ENCODE measurements at places on chromosomes 11 and 22.
A peak's percentile ranks its signal among the peaks of the same experiment; 100 is the strongest.

GRCh38 chr11:67627441-67627811, 2.3 kb downstream of the NUDT8 start:
- DNase-seq: no peak

- DNase-seq: no peak
Observed at GRCh38 chr22:31898926-31899325, 45.4 kb upstream of the YWHAH start.

DNA sequence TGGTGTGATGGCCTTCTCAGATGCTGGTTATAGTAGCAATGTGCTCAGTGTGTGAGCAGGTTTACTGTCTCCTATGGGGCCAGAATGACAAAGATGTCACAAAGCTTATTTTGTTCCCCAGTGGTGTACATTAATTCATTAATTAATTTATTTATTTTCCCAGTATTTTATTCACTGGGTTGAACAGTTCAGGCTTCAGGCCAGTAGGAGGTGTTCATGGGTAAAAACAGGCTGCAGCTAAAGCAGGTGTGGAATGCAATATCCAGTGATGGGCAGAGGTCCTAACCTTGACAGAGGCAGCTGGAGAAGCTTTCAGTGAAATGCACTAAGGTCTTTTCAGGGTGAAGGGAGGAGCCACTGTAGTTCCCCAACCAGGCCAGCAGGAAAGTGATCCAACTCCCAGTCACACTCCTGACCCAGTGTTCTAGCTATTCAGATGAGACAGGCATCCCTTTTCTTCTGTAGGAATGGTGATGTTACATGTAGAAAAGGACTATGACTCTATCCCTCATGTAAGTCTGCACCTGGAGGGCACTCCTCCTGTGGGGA, 7.8 kb upstream of the FANCF start:
- DNase-seq: no peak

DNA sequence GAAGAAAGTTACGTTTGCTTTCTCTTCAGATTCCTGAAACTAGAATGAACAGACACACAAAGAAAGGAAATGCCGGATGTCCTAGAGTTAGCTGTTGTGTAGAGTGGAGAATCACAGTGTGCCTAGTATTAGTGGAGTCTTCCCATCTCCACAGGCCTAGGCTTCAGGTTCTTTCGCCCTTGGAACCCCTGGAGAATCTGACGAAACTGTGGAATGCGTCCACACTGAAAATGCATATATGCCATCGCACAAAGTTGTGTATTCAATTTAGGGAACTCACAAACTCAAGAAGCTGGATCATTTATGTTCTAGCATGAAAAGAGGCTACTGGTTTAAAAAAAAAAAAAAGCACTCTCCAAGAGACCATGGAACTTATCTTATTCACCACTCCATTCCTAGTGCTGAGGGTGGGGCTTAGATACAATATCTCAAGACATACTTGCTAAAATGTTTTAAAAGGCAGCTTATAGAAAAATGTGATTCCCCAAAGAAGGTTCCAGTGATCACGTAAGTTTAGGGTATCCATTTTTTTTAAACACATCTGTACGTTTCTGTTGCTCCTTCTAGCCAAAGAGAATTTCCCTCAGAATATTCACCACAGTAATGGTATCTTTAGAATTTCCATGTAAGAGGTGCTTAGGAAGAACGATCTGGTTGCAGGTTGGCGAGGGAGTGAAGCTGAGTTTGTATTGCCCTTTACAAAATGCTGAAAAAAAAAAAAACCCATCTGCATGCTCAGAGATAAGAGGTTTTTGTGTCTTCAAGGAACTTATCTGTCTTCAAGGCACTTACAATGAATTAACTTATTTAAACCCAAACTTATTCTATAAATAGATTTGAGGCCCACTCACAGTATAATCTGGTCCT, 20.0 kb downstream of the MAML2 start:
- no peak for DNase-seq

DNA sequence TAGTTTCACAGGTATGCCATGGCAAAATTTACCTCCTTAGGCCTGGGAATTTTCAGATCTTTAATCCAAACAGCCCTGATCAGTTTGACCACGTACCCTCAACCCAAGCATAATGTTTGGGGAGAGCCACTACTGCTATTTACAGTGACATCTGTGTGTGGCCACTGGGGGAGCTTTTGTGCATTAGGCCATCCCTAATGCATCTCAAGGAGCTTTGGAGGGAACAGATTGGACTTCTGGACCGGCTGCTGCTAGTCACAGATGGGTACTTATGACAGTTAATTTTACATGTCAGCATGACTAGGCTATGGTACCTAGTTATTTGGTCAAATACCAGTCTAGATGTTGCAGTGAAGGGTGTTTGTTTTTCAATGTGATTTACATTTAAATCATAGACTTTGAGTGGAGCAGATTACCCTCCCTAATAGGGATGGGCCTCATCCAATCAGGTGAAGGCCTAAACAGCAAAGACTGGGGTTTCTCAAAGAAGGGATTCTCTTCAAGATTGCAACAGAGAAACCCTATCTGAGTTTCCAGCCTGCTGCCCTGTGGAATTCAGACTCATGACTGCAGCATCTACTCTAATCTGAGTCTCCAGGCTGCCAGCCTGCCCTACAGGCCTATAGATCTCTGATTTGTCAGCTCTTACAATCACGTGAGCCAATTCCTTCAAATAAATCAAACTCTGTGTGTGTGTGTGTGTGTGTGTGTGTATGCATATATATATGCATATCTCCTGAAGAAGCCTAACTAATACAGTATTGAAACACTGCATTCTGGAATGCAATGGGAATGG, 38.0 kb upstream of the GALNT18 start:
- DNase-seq: no peak

DNA sequence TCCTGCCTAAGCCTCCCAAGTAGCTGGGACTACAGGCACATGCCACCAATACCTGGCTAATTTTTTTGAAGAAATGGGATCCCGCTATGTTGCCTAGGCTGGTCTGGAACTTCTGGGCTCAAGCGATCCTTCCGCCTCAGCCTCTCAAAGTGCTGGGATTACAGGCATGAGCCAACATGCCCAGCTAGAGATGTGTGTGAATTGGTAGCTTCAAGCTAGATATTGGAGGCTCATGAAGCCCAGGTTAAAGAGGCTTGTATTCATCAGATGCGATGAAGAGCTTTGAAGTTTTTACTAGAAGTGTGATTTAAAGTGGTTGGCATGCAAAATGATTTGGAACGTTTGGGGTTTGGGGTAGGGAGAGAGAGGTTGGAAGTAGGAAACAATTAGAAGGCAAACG, 19.6 kb downstream of the NF2 start:
- no peak for DNase-seq

DNA sequence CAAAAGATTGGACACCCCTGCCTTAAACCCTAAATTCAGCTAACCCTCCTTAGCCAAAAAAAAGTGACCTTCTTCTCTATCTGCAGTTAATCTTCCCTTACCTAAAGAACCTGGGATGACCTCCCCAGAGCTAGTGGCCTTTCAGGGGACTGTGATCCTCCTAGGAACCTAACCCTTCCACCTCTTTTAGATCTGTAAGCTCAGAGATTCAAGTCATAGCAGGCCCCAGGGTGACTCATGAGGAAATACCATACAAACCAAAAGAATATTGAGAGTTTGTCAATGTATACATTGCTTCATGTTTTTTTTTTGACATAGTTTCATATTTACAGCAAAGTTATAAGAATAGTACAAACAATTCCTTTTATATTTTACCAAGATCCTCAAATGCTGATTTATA, 38.3 kb upstream of the CXCR5 start:
- peak; percentile 31 for DNase-seq

GRCh38 chr11:20203831-20204230, 43.6 kb upstream of the DBX1 start:
- DNase-seq: no peak

GRCh38 chr11:55773138-55773537, at the start of gene OR5D13:
Gene OR5D13 (plus strand): TSS chr11:55773438. CDS start chr11:55773438, 0 bp downstream.
- no peak for DNase-seq

- DNase-seq: no peak
Observed at GRCh38 chr22:24430431-24431308, 3.3 kb downstream of the ADORA2A start.

- no peak for DNase-seq
Observed at GRCh38 chr22:32607086-32607485, 132.5 kb downstream of the FBXO7 start.

DNA sequence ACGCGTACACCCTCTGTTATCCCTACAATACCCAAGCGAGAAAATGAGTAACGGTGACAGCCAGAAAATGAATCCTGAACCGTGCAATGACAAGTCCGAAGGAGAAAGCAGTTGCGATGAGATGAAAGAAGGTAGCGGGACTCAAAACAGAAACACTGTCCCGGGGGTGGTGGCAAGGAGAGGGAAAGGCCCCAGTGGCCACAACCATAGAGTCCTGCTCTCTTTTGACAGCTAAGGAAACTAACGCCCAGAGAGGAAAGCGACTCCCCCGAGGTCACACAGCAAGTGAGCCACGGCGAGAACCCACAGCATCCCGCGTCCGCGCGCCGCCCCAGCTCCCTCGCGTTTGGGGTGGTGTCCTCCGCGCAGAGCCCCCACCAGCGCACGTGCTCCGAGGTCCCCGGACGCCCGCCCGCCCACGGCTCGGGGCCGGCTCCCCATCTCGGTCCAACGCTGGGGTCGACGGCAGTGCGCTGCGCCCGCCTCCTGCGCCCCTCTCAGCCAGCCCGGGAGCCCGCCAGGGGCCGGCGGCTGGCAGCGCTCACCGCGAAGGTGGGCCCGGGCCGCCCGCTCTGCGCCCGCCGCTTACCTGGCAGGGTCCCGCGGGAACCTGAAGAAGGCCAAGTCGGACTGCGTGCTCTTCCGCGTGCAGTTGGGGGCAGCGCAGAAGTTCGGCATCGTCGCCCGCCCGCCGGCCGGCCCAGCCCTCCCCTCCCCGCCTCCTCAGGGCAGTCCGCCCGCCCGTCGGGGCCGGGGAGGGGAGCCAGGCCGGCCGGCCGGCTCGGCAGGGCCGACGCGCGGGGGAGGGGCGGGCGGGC, 564 bp downstream of the THAP12 start:
- DNase-seq: no peak

DNA sequence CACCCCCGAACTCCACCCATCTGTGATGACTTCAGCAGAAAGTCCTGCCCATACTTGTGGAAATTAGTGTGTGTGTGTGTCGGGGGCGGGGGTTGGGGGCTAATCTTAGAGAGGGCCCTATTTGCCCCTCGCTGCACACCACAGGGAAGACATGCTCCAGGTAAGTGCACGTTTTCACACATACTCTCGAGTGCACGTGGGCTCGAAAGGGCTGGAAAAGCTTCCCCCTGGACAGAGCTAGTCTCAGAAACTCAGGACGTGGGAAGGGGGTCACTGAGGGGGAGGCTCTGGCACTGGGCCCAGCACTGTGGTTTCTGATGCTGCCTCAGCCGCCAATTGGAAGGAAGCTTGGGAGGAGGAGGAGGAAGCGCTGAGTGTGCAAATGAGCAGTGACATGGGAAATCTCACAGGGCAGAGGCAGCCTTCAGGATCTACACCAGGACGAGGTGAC, 40.7 kb upstream of the CD82 start:
- no peak for DNase-seq
